NCI-H774 (cell line): ENCODE measurements at places on chromosomes 1 and 21.

GRCh38 chr1:171345536-171345935 lies 31.6 kb downstream of the FMO4 start:
- DNase-seq: no peak

DNA sequence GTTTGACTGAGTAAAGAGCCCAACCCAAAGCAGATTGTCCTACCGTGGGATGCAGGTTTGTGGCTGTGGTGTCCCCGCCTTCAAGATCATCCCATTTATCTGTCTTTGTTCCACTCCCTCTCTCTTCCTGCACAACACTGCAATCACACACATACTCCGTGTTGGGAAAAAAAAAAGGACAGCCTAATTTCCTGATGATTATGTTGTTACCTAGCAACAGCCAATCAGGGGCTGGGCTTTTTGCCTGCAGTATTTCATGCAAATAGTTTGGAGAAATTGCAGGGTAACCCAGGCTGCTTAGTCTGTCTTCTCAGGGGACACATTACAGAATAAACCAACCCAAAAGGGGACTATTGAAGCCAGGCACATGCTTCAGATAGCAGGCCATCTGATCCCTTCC lies 38.3 kb downstream of the PHC2 start:
- DNase-seq: peak; percentile 72

- no peak for DNase-seq
Observed at GRCh38 chr1:212635141-212635631, 26.6 kb downstream of the ATF3 start.

GRCh38 chr1:99806882-99807281 lies 40.4 kb upstream of the FRRS1 start:
- DNase-seq: no peak

DNA sequence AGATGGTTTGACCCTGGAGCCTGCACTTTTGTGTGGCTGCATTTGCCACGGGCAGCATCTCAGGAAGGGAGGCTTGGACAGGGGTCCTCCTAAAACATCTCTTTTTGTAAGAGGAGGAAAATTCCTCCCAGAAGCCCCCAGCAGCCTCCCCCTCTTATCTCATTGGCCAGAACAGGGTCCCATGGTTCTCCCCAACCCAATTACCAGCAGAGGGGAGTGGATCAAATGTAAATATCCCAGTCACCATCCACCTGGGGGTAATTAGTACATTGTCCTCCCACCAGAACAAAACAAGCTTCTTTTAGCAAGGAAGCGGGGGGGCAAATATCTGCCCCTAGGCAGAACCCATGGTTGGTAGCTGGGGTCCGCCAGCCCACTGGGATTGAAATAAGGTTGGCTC lies 44.7 kb upstream of the TENT5B start:
- DNase-seq: no peak

DNA sequence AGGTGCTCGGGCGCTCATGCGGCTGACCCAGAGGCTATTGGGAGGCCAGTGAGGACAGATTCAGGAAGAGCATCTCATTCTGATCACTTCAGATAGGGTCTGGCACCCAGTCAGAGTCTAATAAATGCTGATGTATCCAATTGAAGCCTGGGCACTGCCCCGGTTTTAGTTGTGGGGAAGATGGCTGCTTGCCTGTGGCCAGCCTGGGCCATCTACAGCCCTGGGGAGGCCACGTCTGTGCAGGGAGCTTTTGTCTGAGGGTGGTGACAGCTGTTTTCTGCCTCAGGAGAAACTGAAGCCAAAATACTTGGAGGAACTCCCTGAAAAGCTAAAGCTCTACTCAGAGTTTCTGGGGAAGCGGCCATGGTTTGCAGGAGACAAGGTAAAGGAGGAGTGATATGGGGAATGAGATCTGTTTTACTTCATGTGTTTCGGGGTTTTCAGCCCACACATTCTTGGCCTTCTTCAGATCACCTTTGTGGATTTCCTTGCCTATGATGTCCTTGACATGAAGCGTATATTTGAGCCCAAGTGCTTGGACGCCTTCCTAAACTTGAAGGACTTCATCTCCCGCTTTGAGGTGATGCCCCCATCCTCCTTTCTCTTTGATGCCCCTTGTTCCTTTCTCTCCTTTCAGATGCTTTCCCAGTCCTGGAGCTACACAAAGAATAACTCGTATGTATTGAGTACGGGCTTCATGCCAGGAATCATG lies 2.8 kb downstream of the GSTM5 start:
- no peak for DNase-seq

DNA sequence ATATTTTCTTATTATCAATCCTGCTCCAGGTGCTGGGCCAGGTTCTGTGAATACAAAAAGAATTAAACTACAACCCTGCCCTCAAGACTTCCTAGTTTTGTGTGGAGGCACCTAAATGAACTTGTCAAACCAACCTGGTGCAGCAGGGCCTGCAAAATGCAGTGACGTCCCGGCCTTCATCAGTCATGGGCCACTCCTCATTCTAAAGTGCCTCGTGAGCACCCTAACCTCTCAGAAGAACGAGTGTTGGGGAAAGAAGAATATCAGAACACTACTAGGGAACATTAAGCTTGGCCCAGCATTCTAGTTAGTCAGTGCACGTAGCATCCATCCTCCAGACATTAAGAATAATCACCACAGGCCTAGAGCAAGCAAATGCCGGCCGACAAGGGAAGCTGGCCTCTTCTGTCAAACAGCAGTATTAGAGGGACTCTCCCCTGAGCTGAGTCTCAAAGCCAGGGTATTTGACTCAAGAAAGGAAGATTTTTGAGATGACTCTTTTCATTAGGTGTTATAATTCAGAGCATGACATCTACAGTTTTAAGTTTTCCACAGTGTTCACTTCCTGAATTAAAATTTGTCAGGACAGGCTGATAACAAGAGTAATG lies 137.9 kb downstream of the SLC45A1 start:
- no peak for DNase-seq
